Putamen (tissue), 1 donor: ENCODE measurements at places on chromosomes 4 and X.
A peak's percentile ranks its signal among the peaks of the same experiment; 100 is the strongest.

DNA sequence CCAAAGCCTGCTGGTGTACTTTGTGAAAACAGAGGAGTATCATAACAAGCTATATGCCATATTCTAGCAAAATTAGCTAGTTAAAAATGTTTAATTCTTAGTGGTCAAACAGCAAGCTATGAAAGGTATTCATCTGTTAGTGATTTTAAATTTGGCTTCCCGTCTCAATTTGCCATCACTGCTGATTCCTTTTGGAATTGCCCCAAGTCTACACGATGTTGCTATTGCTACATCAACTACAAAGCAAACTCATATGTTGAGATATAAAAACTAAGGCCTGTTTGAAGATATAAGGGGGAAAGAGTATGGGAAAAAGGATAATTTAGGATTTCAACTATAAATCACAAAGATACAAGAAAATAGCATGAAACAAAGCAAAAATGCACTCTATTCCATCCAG is 146.1 kb downstream of the COL25A1 start:
- DNase-seq = no peak

DNA sequence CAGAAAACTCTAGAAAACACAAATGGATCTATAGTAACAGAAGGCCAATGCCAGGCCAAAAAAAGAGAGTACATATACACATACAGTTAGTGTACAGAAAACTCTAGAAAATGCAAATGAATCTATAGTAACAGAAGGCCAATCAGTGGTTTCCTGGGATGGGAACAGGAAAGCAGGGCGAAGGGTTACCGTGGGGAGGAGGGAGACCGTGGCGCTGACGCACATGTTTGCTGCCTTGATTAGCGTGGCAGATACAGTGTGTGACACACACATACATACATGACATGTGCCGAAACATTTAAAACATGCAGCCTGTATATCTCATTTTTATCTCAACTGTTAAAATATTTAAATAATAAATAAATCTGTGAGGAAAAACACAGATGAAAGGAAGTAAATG is 14.7 kb downstream of the GAK start:
- no peak for DNase-seq

DNA sequence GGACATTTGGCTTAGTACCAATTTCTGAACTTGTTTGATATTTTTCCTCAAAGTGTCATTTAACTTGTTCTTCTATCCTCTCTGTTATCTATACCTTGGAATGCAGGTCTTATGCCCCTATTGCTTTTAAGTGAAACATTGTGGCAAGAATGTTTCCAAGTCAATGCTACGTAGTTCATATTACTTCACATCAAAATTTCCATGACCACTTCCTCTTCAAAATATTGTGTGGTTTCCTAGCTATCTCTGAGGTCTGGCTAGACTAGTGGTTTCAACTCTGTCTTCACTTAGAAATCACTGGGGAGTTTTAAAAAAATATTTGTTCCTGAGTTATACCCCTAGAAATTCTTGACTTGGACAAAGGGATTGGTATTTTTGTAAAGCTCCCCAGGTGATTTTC is 20.2 kb upstream of the RASGEF1B start:
- no peak for DNase-seq

DNA sequence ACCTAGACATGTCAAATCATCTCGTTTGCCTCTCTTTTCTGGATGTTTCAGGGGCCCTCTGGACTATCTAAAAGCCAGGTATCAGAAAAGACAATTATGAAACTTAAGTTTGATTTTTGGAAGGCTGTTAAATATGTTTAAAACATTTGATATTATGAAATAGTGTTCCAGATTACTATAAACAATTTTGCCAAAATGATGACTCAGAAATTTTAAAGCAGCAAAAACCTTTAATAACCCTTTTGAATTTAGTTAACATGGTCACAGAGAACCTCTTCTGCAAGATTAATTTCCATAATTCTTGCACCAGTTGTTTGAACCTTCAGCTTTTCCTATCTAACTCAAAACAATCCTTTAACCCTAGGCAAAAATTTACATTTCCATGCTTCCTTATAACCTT is 18.8 kb upstream of the FAM47E start:
- no peak for DNase-seq

DNA sequence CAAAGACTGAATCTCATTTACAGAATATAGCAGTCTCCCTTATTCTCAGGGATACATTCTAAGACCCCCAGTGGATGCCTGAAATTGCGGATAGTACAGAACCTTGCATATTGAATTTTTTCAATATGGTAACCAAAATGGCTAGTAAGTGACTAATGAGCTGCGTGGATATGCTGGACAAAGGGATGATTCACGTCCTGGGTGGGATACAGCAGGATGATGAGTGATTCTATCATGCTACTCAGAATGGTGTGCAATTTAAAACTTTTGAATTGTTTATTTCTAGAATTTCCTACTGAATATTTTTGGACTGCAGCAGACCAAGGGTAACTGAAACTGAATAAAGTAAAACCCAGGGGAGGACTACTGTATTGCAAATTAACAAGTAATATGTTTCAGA is 66.7 kb downstream of the STAG2 start:
- no peak for DNase-seq

DNA sequence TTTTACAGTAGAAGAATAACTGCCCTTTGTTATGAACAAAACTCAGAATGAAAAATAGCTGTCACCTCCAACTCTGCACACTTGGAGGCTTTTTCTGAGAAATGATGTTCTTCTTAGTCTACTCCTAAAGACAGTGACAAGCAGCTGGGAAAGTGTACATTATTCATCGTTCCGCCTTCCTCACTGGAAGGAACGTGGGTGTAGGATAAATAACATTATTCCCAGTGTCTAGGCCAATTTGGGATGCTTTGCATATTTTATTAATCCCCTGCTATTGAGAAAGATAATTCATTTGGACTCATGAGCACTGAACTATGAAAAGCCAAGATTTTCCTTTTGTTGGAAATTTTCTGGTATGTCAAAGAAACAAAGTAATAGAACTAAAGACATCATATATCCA is 87.8 kb downstream of the VCX2 start:
- DNase-seq = no peak

DNA sequence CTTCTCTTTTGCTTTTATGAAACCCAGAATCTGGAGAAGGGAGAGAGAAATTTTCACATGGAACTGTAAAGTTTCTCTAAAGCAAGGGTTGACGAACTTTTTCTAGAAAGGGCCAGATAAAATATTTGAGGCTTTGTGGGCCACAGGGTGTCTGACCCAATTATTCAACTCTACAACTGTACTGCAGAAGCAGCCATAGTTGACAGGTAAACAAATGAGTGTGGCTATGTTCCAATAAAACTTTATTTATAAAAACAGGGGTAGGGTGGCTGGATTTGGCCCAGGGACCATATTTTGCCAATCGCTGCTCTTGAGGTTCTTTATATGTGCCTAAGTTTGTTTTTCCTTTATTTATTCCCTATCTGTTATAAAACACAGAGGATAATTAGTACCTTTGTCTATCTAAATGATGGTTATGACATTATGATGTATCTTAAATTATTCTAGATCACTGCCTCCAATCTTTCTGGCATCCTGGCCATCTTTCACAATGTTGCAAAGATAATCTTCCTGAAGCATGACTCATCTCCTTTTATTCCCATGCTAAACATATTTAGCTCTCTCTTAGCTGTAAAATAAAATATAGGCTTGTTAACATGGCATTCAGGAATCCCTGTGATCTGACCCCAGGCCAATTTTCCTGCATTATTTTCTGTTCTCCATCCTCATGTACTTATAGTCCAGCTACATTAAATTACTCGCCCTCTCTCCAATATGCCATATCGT is 106.8 kb upstream of the CBLL2 start:
- no peak for DNase-seq

DNA sequence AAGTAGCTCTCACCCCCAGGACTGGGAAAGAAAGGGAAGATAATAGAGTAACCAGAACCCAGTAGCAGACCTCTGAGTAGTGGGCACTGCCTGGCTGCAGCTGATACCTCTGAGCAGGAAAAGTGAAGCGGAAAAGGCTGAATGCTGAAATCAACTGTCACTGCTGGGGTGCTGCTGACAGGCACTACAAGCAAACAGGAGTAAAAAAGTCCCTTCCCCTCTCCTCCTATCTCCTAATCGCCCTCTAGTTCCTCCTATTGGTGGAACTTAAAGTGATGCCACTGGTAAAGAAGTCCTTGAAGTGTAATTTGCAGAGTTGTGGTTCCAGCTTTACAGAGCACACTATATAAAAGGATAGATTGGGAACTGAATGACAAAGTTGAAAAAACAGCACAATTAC is 32.8 kb upstream of the GLRB start:
- DNase-seq = no peak

GRCh38 chr4:175054980-175055379 is 136.8 kb downstream of the ADAM29 start:
- DNase-seq = no peak

- peak; percentile 14 for DNase-seq
These were observed 69.8 kb downstream of the MTNR1A start for GRCh38 chr4:186485561-186486062.

DNA sequence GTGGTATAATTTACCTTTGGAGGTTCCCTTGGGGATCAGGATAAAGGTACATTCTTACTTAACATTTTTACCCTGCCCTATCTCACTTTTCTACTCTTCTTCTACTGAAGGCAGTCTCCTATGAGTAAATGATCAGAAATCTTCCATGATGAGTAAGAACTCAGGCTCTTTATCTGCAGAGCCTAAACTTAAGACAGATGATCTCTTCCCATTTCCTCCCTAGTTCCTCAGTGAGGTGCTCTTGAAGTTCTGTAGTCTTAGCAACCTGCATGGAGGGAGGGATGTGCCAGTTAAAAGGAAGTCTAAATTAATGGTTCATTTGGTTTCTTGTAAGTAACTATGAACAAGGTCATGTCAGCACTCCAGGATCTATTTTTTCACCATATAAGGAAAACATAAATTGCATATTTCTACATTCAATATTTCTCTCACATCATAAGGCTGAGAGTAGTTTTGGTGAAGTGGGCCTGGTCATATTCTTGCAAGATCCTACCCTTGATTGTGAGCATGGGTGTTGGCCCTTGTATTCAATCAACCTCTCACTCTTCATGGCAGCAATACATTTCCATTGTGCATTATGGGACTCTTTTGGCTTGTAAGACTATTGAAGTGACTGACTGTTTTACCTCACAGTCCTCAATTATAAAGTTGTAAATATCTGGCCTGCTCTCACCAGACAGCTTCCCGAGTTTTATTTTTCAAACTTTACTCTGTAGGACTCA is 295.5 kb downstream of the SLC7A11 start:
- DNase-seq = no peak

GRCh38 chr4:74858921-74859562 is 64.7 kb upstream of the BTC start:
- DNase-seq = no peak

DNA sequence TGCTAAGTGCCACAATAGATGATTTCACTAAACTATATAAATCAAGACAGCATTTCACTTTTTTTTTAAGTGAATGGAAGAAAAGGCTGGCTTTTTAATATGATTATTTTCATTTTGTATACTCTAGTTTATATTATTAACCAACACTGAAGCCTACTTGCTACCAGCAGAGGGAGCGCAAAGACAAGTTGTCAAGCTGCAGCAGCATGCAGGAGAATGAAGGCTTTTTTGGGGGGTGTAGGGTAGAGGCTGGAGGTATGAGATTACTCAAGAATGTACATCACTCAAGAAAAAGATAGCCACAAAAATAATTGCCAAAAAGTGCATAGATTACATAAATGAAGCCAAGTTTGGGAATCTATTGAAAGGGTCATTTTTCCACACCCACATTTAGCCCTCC is 519.5 kb downstream of the FGF13 start:
- DNase-seq = no peak

GRCh38 chr4:102860611-102861324 is 8.0 kb upstream of the CISD2 start:
- no peak for DNase-seq

DNA sequence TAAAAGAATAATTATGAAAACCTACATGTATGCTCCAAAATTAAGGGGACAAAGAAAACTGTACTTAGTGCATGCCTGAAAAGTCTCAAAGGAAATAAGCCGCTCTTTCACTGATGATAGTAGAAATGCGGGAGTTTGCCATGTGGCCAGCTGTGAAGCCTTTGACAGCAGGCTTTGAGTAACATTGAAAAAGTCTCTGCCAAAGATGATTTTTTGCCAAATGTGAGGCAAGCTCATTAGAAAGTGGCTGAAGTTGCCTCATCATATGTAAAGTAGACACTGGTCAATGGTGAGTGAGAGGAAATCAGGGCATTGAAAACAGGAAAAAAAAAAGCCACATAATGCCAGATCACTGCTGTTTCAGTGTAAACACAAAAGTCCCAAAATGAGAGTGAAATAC is 2360.1 kb downstream of the PCDH7 start:
- DNase-seq = no peak

- DNase-seq = no peak
These were observed 182.1 kb downstream of the EVC2 start for GRCh38 chr4:5526080-5526846.

DNA sequence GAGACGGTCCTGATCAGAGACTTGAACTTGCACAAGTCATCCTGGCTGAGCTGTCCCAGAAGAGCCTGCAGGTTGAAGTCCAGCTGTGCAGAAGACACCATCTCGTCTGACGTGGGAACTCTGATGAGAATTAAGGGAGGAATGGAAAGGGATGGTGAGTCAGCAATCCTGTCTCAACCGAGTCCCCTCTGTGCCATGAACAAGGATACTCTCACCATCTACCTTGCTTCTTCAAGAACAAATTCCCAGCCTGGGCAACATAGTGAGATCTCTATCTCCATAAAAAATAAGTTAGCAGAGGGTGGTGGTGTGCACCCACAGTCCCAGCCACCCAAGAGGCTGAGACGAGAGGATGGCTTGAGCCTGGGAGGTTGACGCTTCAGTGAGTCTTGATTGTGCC is at the start of gene NLRP2B:
NLRP2B (minus strand) TSS at position 101 of the 400 bp plus-strand sequence.
- DNase-seq = no peak

DNA sequence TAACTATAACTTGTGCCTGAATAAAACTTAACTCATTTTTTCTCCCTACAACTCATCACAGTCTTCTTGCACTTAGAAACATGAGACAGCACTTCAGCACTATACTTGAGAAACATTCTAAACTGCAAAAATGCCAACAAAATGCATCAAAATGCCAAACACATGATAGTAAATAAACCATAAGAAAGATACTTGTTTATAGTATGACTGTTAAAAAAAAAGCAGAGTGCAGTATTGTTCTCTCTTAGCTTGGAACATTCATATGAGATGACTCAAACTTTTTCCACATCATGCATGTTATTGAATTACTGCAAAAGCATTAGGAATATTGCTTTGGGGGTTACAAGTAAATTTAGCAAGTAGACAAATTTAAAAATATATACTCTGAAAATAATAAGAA is 135.7 kb upstream of the ANXA10 start:
- no peak for DNase-seq

DNA sequence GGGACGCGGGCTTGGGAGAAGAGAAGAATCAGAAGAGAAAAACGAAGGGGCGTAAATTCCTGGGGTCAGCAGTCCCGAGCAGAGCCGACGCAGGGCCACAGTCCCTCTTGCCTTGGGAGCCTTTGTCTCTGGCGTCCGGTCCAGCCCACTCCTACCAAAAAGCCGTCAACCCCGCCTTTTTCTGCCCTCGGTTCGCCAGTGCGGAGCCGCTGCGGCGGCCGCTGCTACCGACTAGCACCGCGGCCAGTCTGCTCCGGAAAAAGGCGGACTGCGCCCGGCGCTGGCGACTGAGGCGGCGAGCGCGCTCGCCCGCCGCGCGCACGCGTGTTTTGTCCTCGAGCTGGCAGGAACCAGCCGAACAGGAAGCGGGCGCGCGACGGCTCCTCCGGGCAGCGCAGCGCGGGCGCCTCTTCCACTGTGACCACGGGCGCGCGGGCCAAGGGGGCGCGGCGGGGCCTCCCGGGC is 502 bp downstream of the HNRNPDL start:
- no peak for DNase-seq
